ENCODE measurements at places on chromosomes 3 and 15. TPM values are rescaled to one million over a fixed set of nuclear protein-coding genes. Genes with fewer than 3 reads are reported as not detected.

- no peak for DNase-seq
Measured at GRCh38 chr15:57109005-57109404, 190.6 kb downstream of the TCF12 start.

DNA sequence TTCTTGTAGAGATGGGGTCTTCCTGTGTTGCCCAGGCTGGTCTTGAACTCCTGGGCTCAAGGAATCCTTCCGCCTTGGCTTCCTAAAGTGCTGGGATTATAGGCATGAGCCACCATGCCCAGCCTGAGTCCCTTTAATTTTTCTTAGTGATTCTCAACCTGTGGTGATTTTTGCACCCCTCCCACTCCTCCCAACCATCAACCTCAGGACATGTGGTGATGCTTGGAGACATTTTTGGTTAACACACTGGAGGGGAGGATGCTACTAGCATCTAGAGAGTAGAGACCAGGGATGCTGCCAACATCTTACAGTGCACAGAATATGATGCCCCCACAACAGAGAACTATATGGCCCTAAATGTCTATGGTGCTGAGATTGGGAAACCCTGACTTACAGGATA, 83.0 kb upstream of the LMOD3 start:
- no peak for DNase-seq

DNA sequence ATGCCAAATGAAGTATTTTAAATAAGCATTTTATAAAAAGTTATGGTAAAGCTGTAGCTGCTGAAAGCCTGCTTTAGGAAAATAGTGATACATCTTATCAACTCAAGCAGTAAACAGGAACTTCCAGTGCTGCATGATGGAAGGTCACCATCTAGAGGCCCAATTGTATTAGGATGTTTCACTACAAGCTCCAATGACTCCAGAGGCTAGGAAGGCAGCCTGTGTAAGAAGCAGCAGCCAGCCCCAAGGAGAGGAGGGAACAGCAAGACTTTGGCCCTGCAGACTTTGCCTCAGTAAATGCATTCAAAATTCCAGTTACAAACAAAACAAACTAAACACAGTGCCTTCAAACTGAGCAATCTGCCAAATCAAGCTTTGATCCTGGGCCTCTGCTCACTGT, 32.1 kb downstream of the ILDR1 start:
- no peak for DNase-seq

DNA sequence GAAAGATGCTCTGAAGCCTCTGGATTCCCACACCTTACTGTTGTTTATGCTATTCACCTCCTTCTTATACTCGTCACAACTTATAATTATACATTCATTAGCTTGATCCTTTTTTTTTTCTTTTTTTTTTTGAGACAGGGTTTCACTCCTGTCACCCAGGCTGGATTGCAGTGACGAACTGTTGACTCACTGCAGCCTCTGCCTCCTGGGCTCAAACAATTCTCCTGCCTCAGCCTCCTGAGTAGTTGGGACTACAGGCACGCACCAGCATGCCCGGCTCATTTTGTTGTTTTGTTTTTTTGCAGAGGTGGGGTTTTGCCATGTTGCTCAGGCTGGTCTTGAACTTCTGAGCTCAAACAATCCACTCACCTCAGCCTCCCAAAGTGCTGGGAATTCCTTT, 143.6 kb downstream of the PLCL2 start:
- no peak for DNase-seq

- DNase-seq: no peak
Measured at GRCh38 chr3:148532326-148532725, 165.4 kb upstream of the AGTR1 start.

- no peak for DNase-seq
Measured at GRCh38 chr3:171155122-171155700, 128.7 kb upstream of the SLC2A2 start.

DNA sequence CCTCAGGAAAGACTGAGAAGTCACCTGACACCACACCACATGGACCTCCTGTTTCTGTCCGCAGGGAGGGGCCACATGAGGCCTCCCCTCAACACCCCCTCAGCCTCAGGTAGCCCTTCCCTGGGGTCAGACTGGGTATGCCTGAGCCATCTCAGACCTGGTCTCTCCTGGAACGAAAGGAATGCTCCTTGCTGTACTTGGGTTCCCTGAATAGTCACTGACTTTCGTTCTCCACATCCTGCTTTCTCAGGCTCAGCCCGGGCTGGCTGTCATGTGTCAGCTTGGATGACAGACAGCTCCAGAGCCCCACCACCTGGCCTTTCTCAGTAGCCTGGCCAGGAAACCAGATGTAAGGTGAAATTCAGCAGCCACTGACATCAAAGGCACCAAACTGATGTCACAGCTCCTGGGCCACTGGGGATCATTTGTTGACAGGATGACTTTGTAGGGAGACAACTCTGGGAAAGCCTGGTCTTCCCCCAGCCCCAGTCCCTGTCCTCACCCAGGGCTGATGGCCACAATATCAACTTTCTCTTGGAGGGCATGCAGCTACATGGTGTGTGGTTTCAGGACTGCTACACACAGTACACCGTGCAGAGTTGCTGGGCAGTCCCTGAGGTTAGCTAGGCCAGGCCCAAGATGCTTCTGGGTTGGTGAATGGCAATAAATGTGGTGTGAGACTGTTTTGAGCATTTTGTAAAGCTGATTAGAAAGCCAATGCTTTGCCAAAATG, 141.4 kb upstream of the MRPS22 start:
- DNase-seq: no peak

- no peak for DNase-seq
Measured at GRCh38 chr3:105771392-105771791, 97.4 kb downstream of the CBLB start.

- DNase-seq: no peak
Measured at GRCh38 chr15:96914081-96914480, 583.6 kb downstream of the NR2F2 start.

GRCh38 chr3:192054881-192055280, 593.9 kb downstream of the PYDC2 start:
- DNase-seq: peak; percentile 64

DNA sequence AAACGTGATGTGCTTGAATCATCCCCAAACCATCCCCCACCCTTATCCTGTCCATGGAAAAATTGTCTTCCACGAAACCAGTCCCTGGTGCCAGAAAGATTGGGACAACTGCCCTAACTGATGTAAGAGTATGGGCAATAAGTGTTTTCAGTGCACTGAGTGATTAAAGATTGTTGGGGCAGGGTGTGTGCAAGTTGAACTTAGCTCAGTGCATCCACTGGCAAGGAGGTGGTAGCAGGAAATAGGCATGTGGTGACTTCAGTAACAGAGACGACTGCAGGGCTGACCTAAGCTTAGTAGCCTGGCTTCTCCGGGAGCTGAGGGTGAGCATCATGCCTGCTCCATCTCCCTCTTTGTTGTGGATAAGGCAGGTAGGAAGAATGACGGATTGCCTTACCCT, 27.5 kb downstream of the PAQR9 start:
- DNase-seq: no peak

- no peak for DNase-seq
Measured at GRCh38 chr3:99071096-99071495, 169.6 kb upstream of the DCBLD2 start.

GRCh38 chr3:160126761-160127160, 98.5 kb upstream of the C3orf80 start:
- DNase-seq: no peak

GRCh38 chr15:52559575-52559974, 9.3 kb downstream of the ARPP19 start:
- DNase-seq: peak; percentile 19

DNA sequence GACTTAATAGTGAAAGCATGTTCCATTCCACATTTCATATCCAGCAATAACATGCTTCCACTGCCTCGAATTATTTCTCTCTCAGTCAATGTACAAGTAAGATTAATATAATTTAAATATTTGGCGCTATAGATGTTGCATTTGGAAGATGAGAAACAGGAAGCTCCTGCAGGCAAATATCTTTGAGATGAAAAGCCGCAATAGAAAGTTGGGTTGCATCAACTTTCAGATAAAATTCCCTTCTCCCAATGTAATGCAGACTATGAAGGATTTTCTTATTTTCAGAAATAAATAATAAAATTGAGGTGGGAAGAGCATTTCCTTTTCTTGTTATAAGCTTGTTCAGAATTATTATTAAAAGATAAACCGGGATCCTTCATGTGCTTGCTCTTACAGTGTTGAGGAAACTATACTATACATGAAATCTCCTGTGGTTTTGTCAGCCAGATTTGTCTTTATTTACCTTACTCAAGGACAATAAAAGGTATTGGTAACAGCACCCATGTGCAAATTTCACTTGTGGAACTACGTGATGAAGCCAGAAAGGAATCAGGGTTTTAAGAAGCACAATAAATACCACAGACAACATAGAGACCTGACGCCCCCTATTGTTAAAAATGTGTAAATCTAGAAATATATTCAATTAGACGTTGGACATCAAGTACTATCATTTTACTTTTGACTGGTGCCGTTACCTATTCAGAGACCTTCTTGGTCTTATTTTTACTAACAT, 307.0 kb downstream of the ARPP21 start:
- no peak for DNase-seq

DNA sequence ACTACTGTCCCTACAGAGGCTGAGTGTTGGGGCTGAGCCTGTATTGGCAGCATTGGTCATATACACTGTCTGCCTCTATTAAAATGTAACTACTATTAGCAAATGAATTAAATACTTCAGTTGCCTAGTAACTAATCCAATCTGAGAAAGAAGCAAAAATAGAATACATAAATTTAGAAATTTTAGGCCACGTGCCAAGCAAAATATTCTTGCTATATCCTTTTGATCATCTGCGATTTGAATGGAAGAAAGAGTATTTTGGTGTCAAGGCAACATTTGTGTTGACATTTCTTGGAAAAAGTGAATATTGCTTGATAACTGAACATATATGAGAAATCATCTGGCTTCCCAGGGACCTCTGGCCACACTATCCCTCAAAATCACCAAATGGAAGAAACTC, 148.2 kb upstream of the TOPAZ1 start:
- DNase-seq: no peak

DNA sequence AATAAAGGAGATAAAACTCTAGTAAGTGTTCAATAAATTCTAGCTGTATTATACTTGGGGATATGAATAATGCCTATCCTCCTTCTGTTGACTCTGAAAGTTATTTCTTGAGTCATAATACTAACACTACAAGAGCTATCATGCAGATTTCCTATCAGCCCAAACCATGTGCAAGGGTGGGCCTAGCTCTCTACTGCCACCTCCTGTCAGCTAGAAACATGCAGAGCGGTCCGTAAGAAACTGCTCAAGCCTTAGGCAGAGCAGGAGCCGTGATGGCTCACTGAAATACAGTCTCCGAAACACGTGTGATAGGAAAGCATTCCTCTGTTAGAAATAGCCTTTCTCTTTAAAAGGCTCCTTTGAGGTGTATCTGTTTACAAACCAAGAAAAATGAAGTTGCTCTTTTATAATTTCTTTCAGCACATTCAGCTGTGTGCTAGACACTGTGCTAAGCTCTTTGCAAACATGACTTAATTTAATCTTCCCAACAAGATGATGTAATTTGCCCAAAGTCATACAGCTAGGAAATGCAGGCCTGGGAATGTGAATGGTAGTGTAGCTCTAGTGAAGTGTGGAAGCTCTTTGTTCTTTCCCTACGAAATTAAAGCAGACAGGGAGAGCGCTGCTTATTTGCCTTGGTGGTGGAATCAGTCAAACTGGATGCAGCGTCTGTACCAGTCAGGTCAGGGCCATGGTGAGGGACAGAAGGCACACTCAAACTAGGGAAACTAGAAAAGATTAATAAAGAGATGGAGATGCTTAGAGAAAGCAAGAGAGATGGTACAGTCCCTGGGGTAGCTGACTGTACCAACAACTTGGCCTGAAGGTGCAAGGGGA, 43.1 kb downstream of the MTHFS start:
- peak; percentile 71 for DNase-seq

DNA sequence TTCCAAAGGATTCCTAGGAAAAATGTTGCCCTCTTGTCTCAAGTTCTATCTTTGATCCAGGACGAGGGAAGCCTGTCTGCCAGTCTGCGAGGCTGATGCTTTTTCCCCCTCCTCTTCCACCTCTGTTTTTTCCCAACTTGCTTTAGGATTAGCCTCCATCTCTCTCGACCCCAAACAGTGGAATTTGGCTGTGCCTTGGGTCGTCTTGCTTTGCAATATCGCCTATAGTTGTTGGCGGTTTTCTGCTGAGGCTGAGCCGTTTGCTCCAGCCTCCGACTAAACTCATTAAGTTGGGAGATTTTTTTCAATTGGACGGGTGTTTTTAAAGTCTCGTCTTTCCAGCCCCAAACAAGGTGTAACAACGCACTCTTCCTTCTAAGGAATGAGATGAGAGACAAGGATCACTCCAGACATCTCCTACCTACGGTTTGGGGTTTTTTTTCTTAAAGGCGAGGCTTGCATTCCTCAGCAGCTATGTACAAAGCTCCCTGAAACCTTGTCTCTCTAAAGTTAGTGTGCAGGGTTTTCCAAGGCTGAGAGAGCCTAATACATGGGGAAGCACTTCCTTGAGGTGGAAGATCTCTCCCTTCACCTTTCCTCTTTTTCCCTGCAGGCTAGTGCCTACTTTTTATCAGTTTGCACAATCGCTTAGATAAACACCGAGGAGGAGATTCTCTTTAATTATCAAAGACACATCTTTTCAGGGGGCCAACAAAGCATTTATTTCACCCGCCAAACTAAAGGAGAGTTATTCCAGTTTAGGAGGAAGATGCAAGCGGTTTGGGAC, 4.8 kb upstream of the NR2F2 start:
- DNase-seq: no peak

GRCh38 chr15:71278989-71279756, 163.9 kb downstream of the THSD4 start:
- DNase-seq: peak; percentile 79

DNA sequence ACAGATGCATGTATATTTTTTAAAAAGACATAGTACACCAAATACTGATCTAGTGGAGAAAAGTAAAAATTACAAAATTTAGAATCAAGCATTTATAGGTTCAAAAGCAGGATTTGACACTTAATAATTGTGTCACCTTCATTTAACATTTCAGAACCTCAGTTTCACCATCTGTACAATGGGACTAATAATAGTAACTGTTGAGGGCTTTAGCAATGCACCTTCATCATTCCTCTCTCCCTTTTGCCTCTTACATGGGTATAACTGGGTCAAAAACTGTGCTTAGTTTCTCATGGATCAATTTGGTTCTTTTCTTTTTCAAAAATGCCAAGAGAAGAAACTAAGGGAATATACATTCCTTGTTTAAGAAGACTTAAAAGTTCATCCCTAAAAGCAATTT, 5.5 kb upstream of the TMEM212 start:
- DNase-seq: no peak

DNA sequence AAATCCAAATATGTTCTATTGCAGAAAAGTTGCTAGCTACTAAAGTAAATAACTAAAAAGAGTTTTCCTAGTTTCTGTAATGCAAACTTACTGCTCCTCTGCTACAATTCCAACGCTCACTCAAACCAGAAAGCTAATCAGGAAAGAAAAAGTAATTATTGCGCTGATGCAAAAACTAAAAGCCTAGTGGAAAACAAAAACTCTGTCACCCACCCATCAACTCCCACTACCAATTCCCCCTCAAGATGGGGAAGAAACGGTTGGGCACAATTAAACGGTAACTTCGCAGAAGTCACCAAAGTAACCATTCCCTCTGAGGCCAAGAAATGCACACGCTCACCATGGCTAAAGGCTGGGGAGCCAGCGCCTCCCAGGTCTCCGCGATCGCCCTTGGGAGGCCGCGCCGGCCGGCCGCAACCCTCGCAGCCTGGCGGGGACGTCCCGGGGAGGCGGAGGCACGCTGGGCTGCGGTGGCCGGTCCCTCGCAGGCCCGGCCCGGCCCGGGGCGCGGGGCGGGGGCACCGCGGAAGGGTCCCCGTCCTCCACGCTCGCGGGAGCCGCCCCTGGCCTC, 684 bp downstream of the SLTM start:
- DNase-seq: peak; percentile 41

GRAMD2A gene
- total RNA-seq: not detected

SPATA12 gene
- not detected for total RNA-seq

TMCO5A gene
- total RNA-seq: not detected

CPNE9 gene
- total RNA-seq: not detected

BOC gene
- 3.9 TPM for total RNA-seq

TRANK1 gene
- 1.0 TPM for total RNA-seq

HGD gene
- total RNA-seq: not detected
